ENCODE measurements at places on chromosomes 3 and 15. TPM values are rescaled to one million over a fixed set of nuclear protein-coding genes. Genes with fewer than 3 reads are reported as not detected.

B3GALNT1 gene
- 7.4 TPM for total RNA-seq

SLC9C1 gene
- total RNA-seq: not detected

SRGAP3 gene
- 16.5 TPM for total RNA-seq

CSPG4 gene
- 6.3 TPM for total RNA-seq

RBM6 gene
- 42.2 TPM for total RNA-seq

SH2D7 gene
- total RNA-seq: not detected

TTLL13 gene
- total RNA-seq: under 0.01 TPM

SLCO2A1 gene
- total RNA-seq: not detected

NMNAT3 gene
- total RNA-seq: 3.9 TPM

NR2E3 gene
- 0.26 TPM for total RNA-seq

ATP13A5 gene
- total RNA-seq: not detected

LDHAL6B gene
- not detected for total RNA-seq

BTLA gene
- total RNA-seq: not detected

VEPH1 gene
- 1.3 TPM for total RNA-seq

LRRC31 gene
- not detected for total RNA-seq

TERC gene
- total RNA-seq: 118 TPM

SLC51A gene
- total RNA-seq: 0.26 TPM

OCA2 gene
- 0.26 TPM for total RNA-seq

GP9 gene
- not detected for total RNA-seq

ACTR8 gene
- total RNA-seq: 18.9 TPM

MORC1 gene
- not detected for total RNA-seq

PSTPIP1 gene
- total RNA-seq: not detected

THRB gene
- 9.0 TPM for total RNA-seq

LOXL1 gene
- total RNA-seq: 5.3 TPM

LRTM1 gene
- total RNA-seq: not detected

HMG20A gene
- total RNA-seq: 9.7 TPM

TRAT1 gene
- total RNA-seq: not detected

CNTN3 gene
- 1.5 TPM for total RNA-seq

CFAP100 gene
- total RNA-seq: not detected

ASB14 gene
- not detected for total RNA-seq

NCKIPSD gene
- total RNA-seq: 14.3 TPM

STAB1 gene
- 0.13 TPM for total RNA-seq

GADL1 gene
- not detected for total RNA-seq

DUOX1 gene
- 13.2 TPM for total RNA-seq

COL8A1 gene
- 2.7 TPM for total RNA-seq

C3orf20 gene
- under 0.01 TPM for total RNA-seq

PEX5L gene
- under 0.01 TPM for total RNA-seq

FAM3D gene
- total RNA-seq: 32.9 TPM

CCNB2 gene
- 2.3 TPM for total RNA-seq

GRK7 gene
- not detected for total RNA-seq

HYKK gene
- total RNA-seq: 1.2 TPM

MESP2 gene
- 0.13 TPM for total RNA-seq

TICRR gene
- total RNA-seq: 0.26 TPM
